Stimulated activated CD4-positive, alpha-beta T cell treated with anti-CD3 and anti-CD28 coated beads, Interleukin-4, amount 100 ng/mL, for 1 hour (primary cell): ENCODE measurements at places on chromosomes 1 and 21.

DNA sequence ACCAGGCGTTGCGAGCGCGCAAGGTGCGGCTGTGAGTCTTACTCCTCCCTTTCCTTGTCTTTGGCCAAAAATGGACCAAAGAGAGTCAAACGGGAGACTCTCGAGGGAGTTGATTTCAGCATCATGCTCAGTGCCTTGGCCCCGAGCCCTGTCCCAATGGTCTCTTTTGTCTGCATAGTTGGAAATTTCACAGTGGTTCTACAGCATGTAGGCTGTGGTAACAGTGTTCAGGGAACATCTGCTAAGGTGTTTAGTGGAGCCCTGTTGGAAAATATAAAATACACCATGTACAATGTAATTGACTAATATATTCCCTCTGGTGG, 2.7 kb downstream of the CACNA1E start:
- no peak for DNase-seq

DNA sequence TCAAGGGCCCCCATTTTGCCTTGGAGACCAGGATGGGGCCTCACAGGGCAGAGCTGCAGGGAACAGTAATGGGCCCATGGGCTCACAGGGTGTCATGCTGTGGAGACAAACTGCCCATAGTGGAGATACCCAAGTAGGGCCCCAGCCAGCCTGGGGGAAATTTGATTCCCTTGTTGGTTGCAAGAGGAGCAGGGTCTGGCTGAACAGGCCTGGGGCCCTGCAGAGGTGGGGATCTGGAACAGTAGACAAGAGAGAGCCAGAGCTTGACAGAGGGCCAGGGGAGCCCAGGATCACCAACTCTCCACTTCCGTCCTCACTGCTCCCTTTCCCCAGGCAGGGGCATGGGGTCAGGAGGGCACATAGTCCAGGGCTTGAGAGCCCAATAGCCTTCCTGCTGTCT, 8.7 kb downstream of the S100B start:
- DNase-seq = no peak

DNA sequence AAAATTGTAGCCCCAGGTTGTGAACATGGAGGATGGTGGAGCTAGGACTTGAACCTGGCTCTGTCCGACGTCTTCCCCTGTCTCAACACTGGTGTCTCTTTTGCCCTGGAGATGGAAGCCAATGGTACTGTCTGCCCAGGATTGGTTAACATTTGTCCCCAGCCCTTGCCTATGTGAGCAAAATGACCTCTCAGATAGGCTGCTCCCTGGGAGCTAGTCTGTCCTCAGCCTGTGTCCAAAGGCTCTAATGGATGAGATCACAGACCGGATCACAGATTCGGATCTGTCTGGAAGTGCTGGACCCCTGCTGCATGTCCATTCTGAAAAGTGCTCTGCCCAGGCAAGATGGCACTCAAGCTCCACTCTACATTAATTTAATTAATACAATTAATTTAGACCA, 394.4 kb upstream of the VAMP3 start:
- DNase-seq = no peak

DNA sequence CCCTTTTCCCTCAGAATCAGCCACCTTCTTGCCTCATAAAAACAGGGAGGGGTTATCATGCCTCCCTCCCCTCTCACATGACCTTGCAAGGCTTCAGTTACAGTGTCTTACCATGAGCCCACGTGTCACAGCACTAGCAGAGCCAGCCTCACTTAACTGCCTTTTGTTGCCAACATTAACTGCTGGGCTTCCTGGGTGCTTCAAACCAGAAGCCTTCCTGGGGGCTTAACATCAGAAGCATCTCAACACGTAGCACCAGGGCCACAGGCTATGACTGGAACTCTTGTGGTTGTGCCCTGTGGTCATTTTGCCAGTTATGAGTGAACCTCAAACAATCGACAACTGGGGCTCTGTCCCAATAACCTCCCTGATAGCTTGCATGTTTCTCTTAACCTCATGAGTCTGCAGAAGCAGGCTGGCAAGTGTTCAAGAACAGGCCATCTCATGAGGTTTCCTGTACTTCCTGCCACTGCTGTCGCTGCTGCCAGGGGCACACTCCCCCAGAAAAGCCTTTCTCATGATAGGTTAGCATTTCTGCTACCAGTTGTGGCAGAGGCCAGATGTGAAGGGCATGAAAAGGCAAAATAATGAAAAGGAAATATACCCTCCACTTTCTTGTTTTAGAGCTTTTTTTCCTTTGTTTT, 132.2 kb downstream of the GLUL start:
- DNase-seq = peak; percentile 20

- no peak for DNase-seq
These were observed 16.9 kb upstream of the GLIS1 start for GRCh38 chr1:53755874-53756273.

- no peak for DNase-seq
These were observed 2.5 kb downstream of the ATP1B1 start for GRCh38 chr1:169108863-169109560.
